ENCODE measurements at places on chromosomes 1 and 21.

DNA sequence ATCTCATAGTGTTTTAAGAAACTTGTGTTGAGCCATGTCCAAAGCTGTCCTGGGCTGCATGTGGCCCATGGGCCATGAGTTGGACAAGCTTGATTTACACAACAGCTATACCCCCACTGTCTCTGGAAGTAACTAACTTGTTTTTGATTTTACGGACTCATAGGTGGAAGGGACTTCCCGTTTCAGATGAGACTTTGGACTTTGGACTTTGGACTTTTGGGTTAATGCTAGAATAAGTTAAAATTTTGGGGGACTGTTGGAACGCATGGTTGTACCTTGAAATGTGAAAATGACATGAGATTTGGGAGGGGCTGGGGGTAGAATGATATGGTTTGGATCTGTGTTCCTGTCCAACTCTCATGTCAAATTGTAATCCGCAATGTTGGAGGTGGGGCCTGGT is 52.6 kb upstream of the ZSWIM5 start:
- no peak for DNase-seq

DNA sequence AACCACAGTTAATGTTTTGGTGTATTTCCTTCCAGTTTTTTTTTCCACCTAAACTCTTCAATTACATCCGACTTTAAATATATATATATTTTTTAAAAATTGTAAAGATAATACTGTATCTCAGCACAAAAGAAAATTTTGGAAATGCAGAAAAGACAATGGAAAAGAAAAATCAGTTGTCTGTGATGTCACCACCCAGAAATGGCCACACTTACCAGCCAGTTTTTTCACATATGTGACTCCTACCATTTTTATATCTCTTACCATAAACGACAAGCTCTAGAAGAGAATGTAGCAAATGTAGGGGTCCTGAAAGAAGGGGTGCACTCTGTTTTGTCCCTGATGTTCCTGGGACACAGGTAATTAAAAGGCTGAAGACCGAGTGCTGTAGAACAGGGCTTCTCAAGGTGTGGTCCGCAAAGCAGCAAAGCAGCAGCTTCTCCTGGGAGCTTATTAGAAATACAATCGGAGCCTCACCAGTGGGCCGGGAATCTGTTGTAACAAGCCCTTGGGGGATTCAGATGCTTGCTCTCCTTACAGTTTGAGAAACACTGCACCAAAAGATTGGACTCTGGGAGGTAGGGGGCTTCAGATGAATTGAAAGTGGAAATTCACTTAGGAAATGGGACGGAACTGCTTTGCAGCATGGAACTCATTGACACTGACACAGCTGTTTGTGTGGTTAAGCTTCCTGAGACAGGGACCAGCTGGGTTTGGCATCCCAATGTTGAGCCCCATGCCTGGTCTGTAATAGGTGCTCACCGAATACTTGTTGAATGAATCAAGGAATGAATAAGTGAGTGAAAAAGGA is 44.1 kb downstream of the ALPL start:
- no peak for DNase-seq

GRCh38 chr1:925561-926421 is 2.1 kb downstream of the SAMD11 start:
- no peak for DNase-seq

DNA sequence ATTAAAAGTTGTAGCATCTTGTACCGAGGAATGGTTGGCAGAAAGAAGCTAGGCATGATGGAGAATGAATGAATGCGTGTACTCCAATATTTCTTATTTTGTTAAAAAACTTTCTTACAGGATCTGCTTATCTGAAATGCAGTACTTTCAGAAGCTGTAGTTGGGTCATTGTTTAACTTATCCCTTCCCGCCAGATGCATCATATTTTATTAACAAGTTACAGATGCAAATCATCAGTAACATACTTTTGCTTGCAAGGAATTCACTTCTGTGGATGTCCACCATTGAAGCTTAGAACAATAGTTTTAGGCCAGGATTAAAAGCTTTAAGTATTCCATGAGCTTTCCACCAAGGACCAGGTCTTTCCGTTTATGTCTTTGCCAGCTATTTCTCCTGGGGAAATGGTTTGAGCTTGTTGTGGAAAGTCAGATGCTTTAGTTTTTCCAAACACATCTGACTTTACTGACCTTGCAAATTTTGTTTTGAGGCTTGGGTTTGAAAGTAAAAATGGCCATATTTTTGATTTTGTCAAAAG is 65.4 kb downstream of the PATJ start:
- no peak for DNase-seq

DNA sequence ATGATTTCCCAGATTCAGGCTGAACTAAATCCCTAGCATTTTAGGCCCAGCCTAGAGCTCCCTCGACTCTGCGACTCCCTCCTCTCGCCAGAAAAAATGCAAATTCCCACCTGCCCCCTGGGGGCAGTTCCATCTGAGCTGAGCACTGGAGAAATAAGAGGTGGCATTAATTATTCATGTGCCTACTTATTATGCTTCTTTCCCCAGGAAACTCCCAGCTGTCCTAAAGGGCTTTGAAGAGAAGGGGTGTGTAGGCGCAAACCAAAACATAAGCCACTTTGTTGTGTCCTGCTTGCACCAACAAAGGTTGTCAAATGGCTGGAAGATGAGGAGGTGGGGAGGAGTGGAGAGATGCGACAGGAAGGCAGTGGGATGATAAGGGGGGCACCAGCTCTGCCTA is 41.4 kb upstream of the GOLT1A start:
- no peak for DNase-seq

DNA sequence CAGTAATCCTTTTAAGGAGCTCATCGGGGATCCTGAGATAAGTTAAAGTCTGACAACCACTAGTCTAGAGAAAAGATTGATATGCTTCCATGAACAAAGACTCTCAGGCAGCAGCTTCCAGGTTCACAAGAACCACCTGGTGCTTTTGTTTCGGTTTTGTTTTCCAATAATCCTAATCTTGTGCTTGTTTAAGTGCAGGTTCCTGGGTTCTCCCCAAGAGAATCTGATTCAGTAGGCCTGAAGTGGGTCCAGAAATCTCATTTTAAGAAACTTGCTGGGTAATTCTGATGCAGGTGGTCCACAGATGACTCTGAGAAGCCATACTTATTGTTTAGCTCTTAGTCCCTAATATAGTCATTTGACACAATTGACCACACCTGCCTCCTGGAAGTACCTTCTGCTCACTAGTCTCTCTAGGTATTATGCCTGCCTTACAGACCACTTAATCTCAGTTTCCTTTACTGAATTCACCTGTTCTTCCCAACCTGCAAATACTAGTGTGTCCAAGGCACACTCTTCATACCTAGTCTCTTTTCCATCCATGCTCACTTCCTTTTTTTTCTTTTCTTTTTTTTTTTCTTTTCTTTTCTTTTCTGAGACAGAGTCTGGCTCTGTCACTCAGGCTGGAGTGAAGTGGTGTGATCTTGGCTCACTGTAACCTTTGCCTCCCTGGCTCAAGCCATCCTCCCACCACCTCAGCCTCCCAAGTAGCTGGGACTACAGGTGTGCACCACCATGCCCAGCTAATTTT is 20.5 kb upstream of the FRRS1 start:
- DNase-seq = peak; percentile 32

GRCh38 chr1:231571904-231572303 is 43.4 kb downstream of the TSNAX start:
- DNase-seq = no peak

GRCh38 chr1:218916720-218917119 is 257.0 kb upstream of the LYPLAL1 start:
- no peak for DNase-seq

GRCh38 chr1:28505406-28506187 is at the start of gene RCC1:
Gene RCC1 (plus strand): TSS chr1:28506043. CDS start chr1:28529867, 23,824 bp downstream.
- peak; percentile 97 for DNase-seq

- no peak for DNase-seq
Observed at GRCh38 chr21:17196623-17197022, 316.2 kb upstream of the CXADR start.

DNA sequence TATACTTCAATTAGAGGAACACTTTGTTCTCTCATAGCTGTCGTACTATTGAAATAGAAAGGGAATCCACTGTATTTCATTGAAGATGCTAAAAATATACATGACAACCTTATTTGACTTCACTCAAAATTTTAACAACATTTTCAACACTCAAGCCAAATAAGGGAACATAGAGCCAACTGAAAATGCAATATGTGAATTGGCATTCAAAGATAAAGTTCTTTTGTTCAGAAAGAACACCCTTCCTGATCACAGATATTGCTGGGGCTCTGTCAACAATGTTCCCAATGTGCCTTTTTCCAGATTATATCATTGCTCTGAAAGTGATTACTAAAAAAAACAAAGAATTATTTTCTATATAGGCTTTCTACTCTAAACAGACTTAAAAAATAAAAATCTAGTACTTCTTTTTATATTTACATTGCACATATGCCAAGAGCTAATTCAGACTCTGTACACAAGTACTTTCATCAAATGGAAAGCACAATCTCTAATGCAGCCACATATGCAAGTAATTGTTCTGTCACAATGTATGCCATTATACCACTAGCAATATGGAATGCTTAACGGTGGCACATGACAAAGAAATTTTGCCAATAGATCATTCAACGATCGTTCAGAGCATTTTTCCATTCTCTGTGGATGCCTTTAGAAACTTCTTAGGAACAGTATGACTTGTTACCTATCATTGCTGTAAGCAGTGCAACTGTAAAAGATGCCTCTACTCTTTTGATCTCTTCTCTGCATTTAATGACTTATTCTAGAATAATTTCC is 171.0 kb downstream of the EIF4G3 start:
- no peak for DNase-seq

GRCh38 chr1:153192697-153193096 is 10.5 kb upstream of the LELP1 start:
- DNase-seq = no peak

GRCh38 chr1:182191381-182192115 is 130.0 kb upstream of the ZNF648 start:
- DNase-seq = no peak

DNA sequence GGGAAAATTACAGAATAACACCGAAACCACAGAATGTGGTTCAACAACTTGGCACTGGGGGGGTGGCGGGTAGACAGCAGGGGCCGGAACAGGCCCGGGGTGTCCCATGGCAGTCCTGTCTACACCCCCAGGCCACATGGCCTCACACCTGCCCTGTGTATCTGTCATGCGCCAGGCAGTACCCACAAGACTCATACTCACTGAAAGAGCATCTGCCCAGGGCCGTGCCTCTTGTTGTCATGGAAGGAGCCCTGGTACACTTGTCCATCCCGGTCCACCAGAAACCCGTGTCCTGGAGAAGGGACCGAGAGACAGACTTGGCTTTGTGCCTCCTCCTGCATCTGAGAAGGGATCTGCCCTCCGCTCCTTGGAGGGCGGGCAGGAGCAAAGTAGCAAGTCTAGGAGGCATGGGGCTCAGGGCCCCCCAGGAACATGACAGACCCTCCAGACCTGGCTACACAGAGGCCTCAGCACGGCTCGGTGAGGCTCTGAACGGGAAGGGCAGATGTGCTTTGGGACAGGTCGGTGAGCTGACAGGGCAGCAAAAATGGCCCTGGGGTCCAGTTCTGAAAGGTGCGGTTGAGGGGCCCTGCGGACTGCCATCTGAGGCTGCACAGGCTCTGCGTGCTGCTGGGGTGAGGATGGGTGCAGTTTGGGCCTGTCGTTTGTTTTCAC is 5.6 kb downstream of the MORN1 start:
- no peak for DNase-seq

- no peak for DNase-seq
Observed at GRCh38 chr1:235504122-235504493, at the start of gene B3GALNT2. Gene B3GALNT2 (minus strand): TSS chr1:235504452. CDS start chr1:235504252, 200 bp downstream.

GRCh38 chr1:226633541-226634165 is 85.1 kb downstream of the STUM start:
- DNase-seq = no peak

- no peak for DNase-seq
Observed at GRCh38 chr1:94858276-94858675, 38.1 kb downstream of the SLC44A3 start.

GRCh38 chr1:174114788-174115448 is 44.4 kb upstream of the RABGAP1L start:
- DNase-seq = peak; percentile 27
